ENCODE measurements at places on chromosomes 5 and 9.

DNA sequence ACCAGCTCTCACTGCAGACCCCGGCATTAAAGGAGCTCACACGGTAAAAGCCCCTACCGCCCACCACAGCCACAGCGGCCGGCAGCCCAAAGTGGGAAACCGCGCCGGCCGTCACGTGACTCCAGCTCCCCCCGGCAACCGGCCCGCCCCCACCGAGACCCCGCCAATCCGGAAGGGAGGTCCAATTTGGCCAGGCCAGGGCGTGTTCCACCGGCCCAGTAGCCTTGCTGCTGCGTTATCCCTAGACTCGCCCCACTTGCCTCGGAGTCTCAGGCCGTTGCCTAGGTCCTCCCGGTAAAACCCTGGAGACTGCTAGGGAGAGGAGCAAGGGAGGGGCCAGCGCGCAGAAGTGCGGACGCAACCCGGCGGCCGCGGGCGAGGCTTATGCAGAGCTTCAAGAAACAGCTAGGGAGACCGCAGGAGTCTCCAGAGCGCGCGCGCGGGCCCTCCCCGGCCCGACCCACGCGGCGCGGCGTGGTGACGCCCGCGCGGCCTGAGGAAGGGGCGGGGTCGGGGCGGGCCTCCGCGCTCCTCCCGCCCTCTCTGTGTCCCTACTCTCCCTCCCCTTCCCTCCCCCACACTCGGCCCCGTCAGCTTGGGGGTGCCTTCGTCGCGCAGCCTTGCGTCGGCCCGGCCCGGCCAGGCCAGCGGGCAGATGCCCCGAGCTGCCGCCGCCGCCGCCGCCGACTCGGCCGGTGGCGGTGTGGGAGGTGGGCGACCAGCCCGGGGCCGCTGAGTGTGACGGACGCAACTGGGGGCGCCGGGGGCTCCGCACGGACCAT lies at the start of gene RIC1:
TSS of gene RIC1 (plus strand) at position 578 of the 782 bp plus-strand sequence. CDS start at position 781, 203 bp downstream.
- peak; percentile 92 for DNase-seq

DNA sequence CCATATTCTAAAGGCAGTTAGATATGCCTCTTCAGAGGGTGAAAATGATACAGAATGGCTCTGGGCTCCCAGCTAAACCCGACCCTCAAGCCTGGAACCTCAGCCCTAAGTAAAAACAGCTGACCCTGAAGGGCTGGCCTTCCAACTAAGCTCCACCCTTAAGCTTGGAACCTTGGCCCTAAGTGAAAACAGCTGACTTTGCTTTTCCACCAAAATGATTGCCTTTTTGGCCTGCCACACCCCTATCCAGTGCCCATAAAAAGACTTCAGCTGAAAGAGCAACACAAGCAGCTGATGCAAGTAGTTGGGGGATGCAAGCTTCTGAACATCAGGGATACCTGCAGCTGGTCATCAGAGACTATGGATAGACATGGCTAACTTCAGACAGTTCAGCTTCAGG lies 647.4 kb upstream of the SGCD start:
- no peak for DNase-seq

DNA sequence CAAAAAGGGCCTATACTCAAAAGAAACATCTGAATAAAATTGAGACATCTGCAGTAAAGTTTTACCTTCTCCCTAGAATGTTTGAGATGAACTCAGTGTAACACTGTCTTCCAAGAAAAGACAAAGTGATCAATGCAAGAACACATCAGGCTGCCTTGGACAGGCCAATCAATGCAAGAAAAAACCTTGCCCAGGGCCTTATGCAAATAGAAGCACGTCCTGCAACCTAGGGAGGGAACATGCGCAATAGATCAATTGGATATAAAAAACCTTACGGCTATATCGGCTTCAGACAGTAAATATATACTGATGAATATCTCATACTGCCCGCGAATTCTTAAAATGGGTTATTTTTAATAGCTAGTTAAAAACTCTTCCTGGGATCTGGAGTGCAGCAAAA lies 66.4 kb upstream of the POU5F2 start:
- no peak for DNase-seq

- DNase-seq, result no peak
Measured at GRCh38 chr5:122723606-122724352, 51.1 kb upstream of the SNX2 start.

GRCh38 chr5:74321326-74321725 lies 319.2 kb downstream of the ENC1 start:
- no peak for DNase-seq

DNA sequence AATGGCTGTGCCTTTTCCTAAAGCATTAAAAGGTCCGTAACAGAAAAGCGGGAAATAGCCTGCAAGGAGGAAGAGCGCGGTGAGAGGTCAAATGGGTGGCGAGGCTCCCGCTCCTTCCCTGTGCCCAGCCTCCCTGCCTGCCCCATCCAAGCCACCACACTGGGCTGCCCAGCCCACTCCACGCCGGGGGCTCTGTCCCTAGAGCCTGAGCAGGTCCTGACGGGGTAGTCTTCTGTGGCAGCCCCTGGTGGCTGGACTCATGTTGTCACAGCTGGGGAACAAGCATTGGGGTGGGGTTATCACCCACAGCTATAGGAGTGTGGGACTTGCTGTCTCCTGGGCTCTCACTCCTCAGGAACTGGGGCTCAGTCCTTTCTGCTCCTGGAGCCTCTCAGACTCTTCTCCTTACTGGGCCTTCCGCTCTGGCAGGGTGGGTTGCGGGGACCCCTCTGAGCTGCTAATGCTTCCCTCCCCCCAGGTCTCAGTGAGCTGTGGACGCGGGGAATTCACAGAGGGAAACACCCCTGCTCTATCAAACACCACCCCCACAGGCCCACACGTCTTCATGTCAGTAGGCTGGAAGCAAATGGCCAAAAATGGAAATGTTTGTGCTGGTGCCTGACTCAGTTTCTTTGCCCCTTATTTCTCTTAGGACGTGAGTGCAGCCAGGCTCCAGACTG lies 152.4 kb upstream of the PHYKPL start:
- DNase-seq, result no peak

GRCh38 chr9:124855944-124856765 lies 2.9 kb downstream of the WDR38 start:
- no peak for DNase-seq

GRCh38 chr5:181217803-181218062 lies 5.3 kb upstream of the TRIM41 start:
- no peak for DNase-seq

DNA sequence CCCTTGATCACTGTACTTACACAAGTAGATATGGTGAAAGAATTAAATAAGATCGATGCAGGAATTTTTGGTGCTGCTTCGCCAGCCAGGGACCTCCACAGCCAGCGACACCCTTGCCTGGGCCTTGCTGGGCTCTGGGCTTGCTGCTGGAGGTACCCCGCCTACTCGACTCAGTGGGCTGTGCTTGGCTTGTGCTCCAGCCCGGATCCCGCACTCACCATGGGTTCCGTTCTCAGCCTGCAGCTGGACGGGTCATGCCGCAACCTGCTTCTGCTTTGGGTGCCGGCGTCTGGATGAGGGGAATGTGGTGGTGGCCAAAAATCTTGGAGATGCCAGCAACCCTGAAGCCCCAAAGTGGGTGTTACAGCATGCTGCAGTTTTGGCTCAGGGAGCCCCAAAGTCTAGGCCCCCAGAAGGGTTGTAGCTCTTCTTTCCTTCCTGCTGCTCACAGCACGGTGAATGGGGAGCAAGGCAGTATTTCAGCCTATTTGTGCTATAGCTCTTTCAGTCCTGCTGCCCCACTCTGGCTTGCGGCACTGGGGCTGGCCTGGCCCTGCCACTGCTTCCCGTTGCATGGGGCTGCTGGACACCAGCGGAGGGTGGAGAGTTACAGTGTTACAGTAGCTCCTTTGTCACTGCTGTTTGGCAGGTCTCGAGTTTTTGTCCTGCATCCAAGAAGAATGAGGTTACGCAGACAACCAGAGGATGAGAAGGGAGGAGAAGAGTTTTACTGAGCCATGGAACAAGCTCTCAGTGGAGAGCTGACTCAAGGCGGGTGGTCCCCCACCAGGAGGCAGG lies 48.0 kb downstream of the TARS1 start:
- DNase-seq, result no peak

DNA sequence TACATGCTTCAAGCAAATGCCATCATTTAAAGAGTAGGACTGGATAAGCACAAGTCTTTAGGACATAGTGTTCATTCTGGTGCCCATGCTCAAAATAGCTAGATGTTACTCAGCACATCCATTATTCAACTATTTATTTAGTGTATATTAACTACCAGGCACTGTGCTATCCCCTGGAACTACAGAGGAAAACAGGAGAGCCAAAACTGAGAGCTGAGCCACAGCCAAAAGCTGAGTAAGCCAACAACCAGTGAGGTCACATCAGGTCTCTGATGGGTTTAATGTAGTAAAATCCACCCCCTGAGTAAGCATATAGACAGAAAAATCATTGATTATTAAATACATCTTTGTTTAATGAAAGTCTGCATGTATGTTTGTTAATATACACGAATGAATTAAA lies 469.3 kb upstream of the DMAC1 start:
- DNase-seq, result peak; percentile 29

- no peak for DNase-seq
Measured at GRCh38 chr5:164373876-164374275, 868.5 kb downstream of the MAT2B start.

DNA sequence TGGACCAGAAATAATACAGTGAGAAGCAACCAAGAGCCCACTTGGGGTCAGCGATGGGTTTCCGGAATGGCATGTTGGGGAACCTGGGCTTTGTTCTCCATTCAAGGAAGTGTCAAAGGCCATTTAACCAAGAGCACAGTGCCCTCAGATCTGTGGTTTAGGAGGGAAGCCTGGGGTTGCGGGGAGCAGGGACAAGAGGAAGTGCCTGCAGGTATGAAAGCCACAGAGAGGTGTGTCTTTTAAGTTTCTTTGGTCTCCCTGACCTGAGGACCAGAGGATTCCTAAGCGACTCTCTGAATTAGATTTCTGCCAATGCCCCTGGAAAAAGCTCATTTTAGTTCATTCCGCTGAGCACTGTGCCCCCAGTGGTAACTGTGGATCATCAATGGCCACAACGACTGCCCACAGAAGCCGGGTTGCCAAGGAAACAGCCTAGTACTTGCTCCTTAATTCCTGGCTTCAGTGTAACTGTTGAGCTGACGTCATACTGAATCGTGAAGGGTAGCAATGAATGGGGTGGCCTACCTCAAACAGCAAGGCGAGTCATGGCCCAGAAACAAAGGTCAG lies 107.3 kb upstream of the SPIN1 start:
- DNase-seq, result no peak

- DNase-seq, result no peak
Measured at GRCh38 chr5:104345222-104346016, 782.8 kb upstream of the NUDT12 start.

GRCh38 chr5:102991802-102992201 lies 128.1 kb downstream of the GIN1 start:
- DNase-seq, result no peak

GRCh38 chr9:134040781-134041648 lies 15.7 kb downstream of the BRD3OS start:
- no peak for DNase-seq

DNA sequence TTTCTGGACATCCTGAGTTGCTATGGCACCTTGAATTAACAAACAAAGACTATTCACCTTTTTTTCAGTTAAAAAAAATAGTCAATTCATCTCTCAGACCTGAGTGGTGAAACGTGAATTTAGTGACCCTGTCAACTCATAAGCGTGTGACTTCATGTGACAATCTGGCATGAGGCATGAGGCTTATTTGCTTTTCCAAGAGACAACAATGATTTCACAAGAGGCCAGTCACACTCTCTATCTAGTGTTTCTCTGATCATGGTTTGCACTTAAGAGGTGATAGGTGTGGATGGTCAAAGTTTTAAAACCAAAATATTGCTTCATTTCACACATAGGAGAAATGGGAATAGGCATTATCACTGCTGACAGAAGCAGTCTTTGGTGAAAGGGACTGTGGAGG lies 559.6 kb upstream of the ACO1 start:
- no peak for DNase-seq

DNA sequence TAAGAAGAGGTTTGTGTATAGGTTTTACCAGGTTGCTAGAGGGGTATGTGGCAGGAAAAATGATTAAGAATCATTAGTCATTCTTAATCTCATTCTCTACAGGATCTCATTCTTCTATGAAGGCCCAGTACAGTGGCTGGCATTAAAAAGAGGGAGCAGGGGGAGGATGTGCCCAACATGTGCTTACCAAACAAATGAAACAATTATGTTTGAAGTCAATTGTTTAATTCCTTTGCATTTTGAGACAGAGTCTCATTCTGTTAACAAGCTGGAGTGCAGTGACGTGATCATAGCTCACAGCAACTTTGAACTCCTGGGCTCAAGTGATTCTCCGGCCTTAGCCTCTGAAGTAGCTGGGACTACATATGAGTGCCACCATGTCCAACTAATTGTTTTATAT lies 23.0 kb downstream of the FNIP1 start:
- DNase-seq, result no peak

- DNase-seq, result no peak
Measured at GRCh38 chr9:79623799-79624721, 52.3 kb downstream of the TLE4 start.

DNA sequence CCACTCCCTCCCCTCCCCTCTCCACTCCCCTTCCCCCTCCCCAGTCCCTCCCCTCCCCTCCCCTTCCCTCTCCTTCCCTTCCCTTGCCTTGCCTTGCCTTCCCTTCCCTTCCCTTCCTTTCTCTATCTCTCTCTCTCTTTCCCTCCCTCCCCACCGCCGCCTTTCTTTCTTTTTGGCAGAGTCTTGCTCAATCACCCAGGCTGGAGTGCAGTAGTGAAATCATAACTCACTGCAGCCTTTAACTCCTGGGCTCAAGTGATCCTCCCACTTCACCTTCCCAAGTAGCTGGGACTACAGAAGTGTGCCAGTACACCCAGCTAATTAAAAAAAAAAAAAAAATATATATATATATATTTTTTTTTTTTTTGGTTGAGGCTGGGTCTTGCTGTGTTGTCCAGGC lies 45.5 kb downstream of the IL31RA start:
- DNase-seq, result no peak

- no peak for DNase-seq
Measured at GRCh38 chr9:126113176-126113575, 213.5 kb upstream of the MVB12B start.

DNA sequence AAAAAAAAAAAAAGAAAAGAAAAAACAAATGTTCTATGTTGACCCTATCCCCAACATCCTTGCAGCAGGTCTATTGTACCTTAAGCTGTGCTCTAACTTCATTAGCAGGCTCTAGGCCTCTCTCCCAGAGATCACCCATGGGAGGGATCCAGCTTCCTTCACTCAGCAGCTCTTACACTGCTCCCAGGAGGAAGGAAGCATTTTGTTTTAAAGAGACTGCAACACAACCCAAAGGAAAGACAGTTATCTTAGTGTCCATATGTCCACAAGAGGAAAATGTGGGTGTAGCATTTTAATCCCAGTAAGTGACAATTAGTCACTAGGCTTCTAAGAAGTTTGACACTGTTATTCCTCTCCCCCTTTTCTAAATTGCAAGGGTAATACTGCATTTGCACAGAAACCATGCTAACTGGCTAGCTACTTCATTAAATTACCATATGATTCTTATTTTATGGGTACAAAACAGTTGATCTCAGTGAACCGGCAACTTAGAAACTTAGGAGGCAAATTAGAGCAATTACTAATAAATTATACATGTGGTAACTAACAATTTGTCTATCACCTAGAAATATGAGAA lies 58.8 kb downstream of the MARCHF3 start:
- DNase-seq, result no peak

- DNase-seq, result no peak
Measured at GRCh38 chr5:144284931-144285502, 114.3 kb downstream of the KCTD16 start.

- DNase-seq, result no peak
Measured at GRCh38 chr5:4196744-4197143, 601.1 kb downstream of the IRX1 start.

Data from NCI-H446 (cell line).